HepG2 (cell line): ENCODE measurements at places on chromosomes 5 and 9. TPM values are rescaled to one million over a fixed set of nuclear protein-coding genes. Genes with fewer than 3 reads are reported as not detected.

NKD2 gene
- 0.53 and 0.94 TPM in 2 replicates for total RNA-seq

DNA sequence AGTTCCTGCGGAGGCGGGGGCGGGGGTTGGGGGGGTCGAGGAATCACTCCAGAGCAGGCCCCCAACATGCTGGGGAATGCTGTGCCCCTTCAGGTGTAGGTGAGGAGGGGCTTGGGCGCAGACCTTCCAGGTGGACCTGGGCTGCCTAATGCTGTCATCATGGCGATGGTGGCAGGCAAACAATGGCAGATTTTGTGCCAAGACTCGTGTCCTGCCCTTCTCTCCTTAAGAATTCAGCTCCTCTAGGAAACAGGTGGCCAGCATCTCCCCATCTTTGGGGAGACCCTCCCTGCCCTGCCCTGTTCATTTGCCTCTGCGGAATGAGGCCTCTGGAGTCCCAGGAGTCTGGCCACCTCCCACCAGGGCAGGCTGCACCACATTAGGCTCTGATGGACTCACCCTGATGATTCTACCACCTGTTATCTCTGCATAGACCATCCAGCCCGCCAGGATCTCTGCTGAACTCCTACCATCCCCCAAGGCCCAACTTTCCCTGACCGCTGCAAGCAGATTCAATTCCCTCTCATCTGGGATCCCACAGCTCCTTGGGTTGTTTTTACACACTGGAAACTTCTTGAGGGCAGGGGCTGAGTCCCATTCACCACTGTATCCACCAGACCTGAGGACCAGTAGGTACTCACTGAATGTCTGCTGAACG, 10.9 kb upstream of the SLC25A51 start:
- peaks cover 18% of the 10 kb centered on the region for H3K36me3 ChIP-seq
- DNase-seq: no peak
- no peak overlapping the region for H3K27ac ChIP-seq
- peaks cover 5% of the 10 kb centered on the region for H3K4me1 ChIP-seq
- H3K4me3 ChIP-seq: no peak overlapping the region

- DNase-seq: peak; percentile 6
- H3K36me3 ChIP-seq: peaks cover 14% of the 10 kb centered on the region; the same call in 2 of the 3 replicates
- no peak overlapping the region for H3K27ac ChIP-seq
- no peak overlapping the region for H3K4me3 ChIP-seq
Observed at GRCh38 chr5:67115817-67116216, 80.8 kb downstream of the CD180 start.

DNA sequence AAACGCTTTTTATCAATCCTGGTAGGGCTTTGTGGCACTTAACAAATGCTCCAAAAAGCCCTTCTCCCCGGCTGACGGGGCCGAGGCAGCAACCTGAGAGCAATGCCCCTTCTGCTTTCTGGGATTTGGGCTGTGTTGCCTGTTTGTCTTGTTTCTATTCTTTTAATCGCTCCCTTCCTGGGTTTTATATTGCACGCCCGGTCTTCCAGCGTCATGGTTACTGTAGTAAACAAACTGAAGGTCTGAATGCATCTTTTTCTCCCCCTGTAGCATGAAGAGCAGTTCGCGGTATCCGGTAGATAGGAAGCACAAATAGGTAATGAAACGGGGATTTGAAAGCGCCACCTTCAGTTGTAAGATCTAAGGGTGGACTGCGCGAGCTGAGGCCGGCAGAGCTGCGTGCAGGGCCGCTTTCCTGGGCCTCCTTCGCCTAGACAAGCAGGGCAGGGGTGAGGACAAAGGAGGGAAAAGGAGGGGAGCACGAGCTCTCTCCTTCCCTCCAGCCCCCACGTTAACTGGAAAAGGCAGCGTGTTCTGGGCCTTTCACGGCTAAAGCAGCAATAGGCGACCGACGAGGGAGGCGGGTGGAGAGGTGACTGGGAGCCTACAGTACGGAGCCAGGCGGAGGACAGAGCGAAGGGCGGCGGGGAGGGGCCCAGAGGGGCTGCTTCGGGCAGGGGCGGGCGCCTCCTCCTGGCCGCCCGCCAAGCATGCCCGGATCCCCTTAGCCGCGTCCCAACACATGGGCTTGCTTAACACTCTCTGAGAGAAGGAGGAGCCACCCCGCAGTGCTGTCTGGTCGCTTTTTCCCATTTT, 49.3 kb upstream of the ZNF366 start:
- H3K27ac ChIP-seq: no peak overlapping the region
- H3K27me3 ChIP-seq: peaks cover 13% of the 10 kb centered on the region; the same call in 2 of the 3 replicates
- peak; percentile 43 for DNase-seq
- no peaks in the 10 kb centered on the region for H3K36me3 ChIP-seq

- H3K27ac ChIP-seq: no peak overlapping the region
- no peak overlapping the region for H3K4me3 ChIP-seq
- no peak for DNase-seq
- H3K27me3 ChIP-seq: no peaks in the 10 kb centered on the region
Observed at GRCh38 chr5:33788922-33789566, 102.7 kb downstream of the ADAMTS12 start.

GRCh38 chr5:151737431-151737830, 21.0 kb downstream of the ATOX1 start:
- no peak for DNase-seq
- no peaks in the 10 kb centered on the region for H3K4me1 ChIP-seq
- no peaks in the 10 kb centered on the region for H3K27me3 ChIP-seq
- no peaks in the 10 kb centered on the region for H3K36me3 ChIP-seq
- no peak overlapping the region for H3K27ac ChIP-seq

DNA sequence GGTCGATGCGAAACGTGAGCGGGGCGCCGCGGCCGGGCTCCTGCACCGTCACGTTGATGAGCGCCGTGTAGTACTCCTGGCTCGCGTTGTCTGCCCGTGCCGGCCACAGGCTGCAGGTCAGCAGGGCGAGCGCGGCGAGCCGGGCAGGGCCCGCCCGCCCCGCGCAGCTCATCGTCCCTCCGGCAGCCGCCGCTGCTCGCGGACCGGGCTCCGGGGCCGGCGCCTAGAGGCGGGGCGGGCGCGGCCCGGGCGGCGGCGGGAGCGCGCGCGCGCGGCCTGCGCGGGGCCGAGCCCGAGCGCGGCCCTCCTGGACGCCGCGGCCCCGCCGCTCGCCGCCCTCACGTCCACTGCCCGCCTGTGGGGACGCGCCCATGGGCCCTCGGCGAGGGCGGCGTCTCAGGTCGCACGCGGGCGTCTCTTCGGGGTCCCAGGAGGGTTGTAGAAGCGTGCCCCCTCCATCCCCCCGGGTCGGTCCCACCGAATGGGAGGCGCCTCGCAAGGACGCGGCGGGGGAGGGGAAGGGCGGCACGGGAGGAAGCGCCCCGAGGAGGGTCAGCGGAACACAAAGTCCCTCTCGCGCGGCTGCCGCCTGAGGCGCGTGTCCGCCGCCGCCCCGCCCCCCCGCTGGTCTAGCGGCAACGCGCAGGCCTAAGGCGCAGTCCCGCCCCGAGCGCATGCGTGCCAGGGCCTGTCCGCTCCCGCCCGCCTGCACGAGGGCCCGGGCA, at the start of gene RNF130:
Gene RNF130 (minus strand): TSS at position 229 of the 725 bp plus-strand sequence. CDS start 57 bp downstream, at position 172.
- H3K36me3 ChIP-seq: no peaks in the 10 kb centered on the region
- peak; percentile 80 for DNase-seq
- H3K4me1 ChIP-seq: peaks cover 32% of the 10 kb centered on the region

GRCh38 chr9:13721481-13722235, 442.2 kb upstream of the MPDZ start:
- H3K4me1 ChIP-seq: no peaks in the 10 kb centered on the region
- no peaks in the 10 kb centered on the region for H3K36me3 ChIP-seq
- H3K4me3 ChIP-seq: no peak overlapping the region
- DNase-seq: no peak
- H3K27me3 ChIP-seq: no peaks in the 10 kb centered on the region
- H3K27ac ChIP-seq: no peak overlapping the region

- no peak overlapping the region for H3K4me3 ChIP-seq
- no peaks in the 10 kb centered on the region for H3K4me1 ChIP-seq
- no peak overlapping the region for H3K27ac ChIP-seq
- peaks cover 6% of the 10 kb centered on the region for H3K36me3 ChIP-seq
Observed at GRCh38 chr9:100108559-100108958, 9.5 kb downstream of the INVS start.
